ENCODE measurements at places on chromosomes 7 and 10.

DNA sequence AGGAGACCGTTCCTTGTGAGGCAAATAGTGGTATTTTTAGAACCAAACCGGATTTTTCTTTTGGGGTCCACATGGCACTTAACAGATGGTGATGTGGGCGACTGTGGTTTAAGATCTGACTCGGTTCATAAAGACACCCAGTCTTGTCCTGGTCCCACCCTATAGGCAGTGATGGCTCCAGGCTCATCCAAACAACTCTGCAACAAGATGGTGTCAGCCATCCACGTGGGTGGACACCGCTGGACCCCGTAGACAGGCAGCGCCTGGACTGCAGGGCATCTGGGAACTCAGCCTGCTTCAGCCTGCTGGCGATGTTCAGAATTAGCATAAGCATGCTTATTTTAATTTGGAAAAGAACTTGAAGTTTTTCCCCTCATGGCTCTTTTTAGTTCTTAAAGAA is 258.4 kb upstream of the FZD1 start:
- DNase-seq: no peak

- no peak for DNase-seq
Observed at GRCh38 chr10:5949009-5949759, 28.2 kb downstream of the IL15RA start.

DNA sequence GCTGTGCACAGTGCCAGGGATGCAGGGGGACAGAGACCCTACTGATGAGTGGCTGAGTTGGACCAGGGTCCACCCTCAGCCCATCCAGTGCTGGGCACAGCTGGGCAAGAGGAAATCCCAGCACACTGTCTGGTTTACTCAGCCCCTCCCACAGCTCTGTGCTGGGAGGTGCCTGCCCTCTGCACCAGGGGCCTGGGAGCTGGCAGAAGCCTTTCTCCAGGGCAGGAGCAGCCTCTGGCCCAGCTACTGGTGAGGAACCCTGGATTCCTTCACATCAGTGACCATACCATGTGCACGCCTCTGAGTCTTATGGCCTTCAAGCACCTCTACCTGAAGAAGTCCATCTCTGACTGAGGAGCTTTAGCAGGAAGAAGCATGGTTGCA is 25.9 kb upstream of the C10orf71 start:
- no peak for DNase-seq

- no peak for DNase-seq
Observed at GRCh38 chr10:117016266-117016665, 11.3 kb upstream of the SHTN1 start.

GRCh38 chr7:128378637-128379036 is 17.1 kb upstream of the PRRT4 start:
- DNase-seq: no peak

GRCh38 chr7:34840176-34840785 is 182.3 kb downstream of the NPSR1 start:
- DNase-seq: no peak

DNA sequence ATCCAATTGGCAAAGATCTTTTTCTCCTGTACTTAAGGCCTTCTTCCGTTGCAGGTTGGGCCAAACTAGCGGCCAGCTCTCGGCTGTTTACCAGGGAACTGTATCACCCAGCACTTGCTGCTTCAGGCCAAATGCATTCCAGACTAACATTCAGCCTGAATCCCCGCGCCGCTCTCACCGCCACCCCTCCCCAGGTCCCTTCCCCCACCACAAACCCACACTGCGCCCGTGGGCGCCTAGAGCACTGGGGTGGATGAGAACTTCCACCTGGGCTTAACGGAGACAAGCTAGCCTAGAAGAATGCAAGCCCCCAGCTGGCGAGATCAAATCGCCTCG is 676 bp downstream of the TCAF1 start:
- no peak for DNase-seq

DNA sequence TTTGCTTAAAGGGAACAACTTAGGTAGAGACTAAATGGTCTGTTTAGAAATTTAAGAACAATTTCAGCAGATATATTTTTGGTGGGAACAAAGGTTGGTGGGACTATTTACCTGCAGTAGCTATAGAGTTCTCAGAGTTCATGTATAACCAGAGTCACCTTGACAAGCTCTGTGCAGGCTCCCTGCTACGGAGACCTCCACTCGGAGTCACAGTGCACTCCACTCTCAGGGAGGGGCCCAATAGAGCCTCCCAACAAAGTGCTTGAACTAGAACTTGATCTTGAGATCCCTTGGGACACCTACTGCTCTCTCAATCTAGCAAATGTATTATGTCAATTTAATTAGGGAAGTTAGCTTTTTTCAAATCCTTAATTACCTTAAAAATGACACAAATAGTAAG is 2.3 kb downstream of the MYPN start:
- no peak for DNase-seq

GRCh38 chr7:2791390-2791789 is 52.7 kb downstream of the GNA12 start:
- no peak for DNase-seq

DNA sequence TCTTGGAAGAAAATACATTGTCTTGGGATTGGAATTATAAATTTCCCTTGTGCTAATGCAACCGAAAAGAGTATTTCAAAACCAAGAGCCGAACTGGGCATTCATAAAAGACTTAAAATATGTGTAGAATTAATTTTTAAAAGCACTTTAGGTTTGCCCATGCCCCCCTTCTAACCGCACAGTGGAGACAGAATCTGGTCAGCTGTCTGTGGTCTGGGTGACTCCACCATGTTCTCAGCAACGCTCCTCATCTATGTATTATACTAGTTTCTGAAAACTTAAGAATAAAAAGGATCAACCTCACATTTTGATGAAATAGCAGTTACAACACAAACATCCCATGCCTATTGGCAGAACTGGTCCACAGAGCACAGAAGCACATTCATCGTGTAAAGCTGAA is 192.6 kb upstream of the C7orf33 start:
- DNase-seq: no peak

DNA sequence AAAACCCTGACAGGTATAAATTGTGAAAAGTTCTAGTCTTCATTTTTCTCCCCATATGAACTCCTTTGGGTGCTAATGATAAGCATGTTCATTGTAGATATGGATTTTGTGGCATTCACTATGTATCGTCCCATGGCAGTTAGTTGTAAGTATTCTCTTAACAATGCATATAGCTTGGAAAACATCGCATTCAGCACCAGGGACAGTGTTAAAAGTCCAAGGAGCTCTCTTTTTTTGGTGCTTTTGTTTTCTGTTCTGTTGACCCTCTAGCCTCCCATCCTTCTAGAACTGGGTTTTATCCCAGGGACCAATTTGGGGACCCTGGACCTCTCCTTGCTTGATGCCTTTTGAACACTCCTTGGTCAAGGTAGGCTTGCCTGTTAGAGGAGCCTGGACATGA is 37.7 kb downstream of the INSYN2A start:
- DNase-seq: no peak

DNA sequence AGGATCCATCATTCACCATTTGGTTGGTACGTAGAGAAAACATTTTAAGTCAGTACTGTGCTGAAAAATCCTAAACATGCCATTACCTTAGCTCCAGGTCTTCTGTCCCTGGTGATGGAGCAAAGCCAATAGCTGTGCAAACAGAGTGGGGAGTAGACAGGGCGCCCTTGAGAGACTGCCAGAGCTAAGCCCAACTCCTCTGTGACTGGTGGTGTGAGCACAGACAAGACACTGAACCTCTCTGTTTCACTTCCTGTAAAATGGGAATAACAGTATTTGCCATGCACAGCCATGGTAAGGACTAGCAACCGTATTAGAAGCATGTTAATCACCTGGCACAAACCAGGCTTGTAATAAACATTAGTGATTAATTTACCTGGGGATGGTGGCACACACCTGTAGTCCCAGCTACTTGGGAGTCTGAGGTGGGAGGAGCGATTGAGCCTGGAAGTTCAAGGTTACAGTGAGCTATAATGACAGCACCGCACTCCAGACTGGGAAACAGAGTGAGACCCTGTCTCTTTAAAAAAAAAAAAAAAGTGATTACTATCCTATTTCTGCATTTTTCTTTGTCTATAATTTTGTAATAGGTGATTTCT is 28.7 kb downstream of the LYZL1 start:
- DNase-seq: no peak

- DNase-seq: no peak
Observed at GRCh38 chr10:16583382-16583781, 61.7 kb upstream of the C1QL3 start.

DNA sequence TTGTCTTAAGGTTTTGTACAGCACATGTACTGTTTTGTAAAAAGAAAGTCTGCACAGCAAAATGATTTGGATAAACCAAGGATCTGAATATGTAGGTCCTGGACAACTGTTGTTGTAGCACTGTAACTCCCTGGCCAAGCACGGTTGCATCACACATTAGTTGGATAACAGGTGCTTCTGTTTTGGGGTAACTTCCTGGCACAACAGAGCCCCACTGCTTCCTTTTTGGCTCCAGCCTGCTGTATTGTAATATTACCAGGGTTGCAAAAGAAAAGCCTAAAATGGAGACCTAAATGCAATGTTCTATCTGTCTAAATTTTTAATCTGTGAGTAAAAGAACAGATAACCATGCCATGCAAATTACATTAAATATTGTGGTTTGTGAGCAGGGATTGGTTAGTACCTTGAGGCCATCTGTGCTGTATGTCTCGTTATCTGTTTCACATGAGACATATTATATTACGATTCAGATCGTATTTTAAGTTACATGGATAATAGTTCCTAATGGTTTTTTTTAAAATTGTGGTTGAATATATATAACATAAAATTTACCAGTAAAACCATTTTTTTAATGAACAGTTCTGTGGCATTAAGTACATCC is 27.5 kb upstream of the WAC start:
- no peak for DNase-seq

DNA sequence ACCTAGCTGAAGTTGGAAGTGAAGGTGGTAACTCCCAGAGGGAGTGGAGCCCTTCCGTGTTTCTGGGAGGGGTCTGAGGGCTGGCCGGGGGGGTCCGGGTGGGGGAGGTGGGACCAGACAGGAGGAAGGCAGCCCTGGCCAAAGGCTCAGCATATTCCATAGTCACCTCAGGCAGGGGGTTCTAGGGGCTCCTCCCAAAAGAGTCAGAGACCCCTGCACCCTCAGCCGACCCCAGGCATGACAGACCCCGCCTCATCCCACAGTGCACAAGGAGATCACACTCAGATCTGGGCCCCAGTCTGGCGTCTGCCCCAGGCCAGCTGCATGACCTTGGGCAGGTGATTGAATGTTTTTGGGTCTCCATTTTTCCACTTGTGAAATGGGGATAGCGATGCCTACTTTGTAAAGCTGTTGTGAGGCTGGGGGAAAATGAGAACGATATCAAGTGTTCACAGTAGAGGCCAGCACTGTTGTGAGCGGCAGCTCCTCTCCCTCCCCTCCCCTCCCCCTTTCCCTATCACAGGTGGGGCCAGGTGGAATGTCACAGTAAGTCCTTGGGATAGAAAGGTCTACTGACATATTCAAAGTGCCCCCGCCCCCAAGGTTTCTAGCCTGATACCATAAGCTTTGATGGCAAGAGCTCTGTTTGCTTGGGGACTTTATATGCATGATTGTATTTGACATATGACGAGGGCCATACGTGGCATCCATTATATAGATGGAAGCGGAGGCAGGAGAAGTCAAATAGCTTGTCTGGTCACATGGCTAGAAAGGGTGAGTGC is 33.3 kb downstream of the DNAJB12 start:
- DNase-seq: no peak

DNA sequence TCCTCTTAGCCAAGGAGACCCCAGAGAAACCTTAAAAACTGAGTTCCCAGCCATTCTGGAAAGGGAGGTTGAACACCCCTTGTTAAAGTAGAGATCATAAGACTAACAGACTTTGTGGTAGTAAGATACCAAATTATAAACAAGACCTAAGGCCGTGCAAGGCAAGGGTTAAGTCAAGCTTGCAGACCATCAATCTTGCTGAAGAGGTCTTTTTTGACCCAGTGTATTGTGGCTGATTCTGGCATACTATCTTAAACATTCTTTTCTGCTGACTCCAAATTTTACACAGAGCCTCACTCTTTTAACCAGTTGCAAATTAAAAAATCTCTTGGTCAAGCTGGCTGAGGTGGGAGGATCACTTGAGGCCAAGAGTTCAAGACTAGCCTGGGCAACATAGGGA is 1.2 kb upstream of the TBRG4 start:
- DNase-seq: no peak

GRCh38 chr7:137080516-137081203 is 212.2 kb downstream of the CHRM2 start:
- DNase-seq: no peak
